ENCODE measurements at places on chromosomes 13 and 19.
A peak's percentile ranks its signal among the peaks of the same experiment; 100 is the strongest.

GRCh38 chr13:71546881-71547280 lies 320.1 kb downstream of the DACH1 start:
- DNase-seq: no peak

DNA sequence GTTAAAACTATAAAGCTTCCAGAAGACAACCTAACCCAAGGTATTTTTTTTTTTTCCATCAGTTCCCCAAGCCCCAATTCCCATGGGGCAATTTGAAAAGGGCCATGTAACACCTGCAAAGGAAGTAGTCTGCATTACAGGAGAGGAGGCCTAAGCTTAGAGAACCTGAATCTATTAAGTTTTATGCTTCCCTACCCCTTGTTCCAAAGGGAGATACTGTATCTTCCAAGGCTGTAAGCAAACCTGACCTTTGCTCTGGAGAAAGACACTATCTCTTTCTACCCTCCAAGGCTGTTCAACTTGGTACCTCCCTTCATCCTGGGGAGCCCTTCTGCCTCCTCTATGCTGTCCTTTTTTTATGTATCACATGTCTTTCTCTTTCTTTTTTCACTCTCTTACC lies 15.0 kb downstream of the KATNAL1 start:
- no peak for DNase-seq

- no peak for DNase-seq
Observed at GRCh38 chr13:41833831-41834230, 127.1 kb downstream of the VWA8 start.

- DNase-seq: no peak
Observed at GRCh38 chr19:58091251-58091995, 6.6 kb downstream of the ZSCAN18 start.

DNA sequence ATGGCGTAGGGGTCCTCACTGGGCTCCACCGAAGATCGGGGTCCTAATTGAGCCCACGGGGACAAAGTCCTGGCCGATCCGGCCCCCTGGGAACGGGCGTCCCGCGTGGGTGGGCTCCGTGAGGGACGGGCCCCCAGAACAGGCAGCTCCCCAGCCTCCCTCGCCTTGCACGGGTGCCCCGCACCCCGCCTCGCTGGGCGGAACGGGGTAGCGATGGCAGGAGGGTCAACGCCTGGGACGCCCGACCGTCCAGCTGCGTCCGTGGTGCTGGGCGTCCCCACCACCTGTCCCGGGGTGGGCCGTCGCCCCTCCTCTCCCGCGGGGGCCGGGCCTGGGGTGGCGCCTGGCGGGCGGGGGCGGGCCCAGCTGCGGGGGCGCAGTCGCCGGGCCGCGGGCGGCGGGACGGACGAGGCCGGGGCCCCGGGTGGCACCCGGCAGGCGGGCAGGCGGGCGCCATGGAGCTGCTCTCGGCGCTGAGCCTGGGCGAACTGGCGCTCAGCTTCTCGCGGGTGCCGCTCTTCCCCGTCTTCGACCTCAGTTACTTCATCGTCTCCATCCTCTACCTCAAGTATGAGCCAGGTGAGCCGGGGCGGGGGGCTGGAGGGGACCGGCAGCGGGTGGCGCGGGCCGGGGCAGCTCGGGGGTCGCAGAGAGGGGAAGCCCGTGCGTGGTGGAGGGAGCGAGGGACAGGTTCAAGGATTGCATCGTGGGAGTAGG lies at the start of gene TMEM38A:
TMEM38A (plus strand) TSS at position 377 of the 717 bp plus-strand sequence; CDS start at position 456, 79 bp downstream.
- DNase-seq: peak; percentile 44

DNA sequence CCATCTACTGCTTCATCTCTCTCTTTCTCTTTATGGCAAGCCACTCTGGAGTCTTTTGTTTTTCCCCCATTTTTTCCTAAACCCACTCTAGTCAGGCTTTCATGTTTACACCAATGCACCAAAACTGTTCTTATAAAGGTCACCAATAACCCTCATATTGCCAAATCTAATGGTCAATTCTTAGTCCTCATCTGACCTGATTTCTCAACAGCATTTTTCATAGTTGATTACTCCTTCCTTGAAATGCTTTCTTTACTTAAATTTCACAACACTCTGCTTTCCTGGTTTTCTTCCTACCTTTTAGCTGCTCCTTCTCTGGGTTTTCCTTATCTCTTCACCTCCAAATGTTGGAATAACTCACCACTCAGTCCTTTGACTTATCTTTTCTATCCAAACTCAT lies 47.9 kb downstream of the MICU2 start:
- no peak for DNase-seq

DNA sequence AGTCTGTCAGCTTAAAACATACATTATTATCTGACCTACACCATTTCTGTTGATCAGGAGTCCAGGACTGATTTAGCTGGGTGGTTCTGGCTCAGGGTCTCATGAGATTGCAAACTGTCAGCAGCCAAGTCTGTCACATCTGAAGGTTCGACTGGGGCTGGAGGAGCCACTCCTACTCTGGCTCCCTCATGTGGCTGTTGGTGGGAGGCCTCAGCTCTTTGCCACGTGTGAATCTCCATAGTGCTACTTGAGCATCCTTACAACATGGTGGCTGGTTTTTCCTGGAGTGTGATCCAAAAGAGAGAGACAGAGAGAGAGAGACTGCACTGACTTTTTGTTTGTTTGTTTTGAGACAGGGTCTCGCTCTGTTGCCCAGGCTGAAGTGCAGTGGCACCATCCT lies 63.6 kb upstream of the NFIC start:
- no peak for DNase-seq

DNA sequence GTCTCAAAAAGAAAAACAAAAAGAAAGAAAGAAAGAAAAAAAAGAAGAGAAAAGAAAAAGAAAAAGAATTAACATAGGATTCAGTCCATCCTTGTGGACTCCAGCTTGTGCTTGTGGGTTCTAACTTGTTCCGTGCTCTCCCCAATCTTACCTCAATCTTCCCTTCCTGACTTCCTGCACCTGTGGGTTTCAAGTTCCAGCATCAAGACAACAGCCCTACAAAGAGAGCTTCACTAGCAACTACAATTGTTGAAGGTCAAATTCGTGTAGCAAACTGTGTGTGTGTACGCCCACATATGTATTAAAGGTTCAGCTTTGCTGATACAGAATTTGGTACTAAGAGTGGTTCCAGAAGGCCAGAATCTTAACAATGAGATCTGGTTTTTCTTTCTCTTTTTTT lies 25.3 kb downstream of the FXYD5 start:
- DNase-seq: no peak

- DNase-seq: no peak
Observed at GRCh38 chr13:99905814-99906213, 65.8 kb downstream of the ZIC5 start.

- peak; percentile 57 for DNase-seq
Observed at GRCh38 chr13:110319774-110320509, 12.9 kb downstream of the COL4A2 start.

DNA sequence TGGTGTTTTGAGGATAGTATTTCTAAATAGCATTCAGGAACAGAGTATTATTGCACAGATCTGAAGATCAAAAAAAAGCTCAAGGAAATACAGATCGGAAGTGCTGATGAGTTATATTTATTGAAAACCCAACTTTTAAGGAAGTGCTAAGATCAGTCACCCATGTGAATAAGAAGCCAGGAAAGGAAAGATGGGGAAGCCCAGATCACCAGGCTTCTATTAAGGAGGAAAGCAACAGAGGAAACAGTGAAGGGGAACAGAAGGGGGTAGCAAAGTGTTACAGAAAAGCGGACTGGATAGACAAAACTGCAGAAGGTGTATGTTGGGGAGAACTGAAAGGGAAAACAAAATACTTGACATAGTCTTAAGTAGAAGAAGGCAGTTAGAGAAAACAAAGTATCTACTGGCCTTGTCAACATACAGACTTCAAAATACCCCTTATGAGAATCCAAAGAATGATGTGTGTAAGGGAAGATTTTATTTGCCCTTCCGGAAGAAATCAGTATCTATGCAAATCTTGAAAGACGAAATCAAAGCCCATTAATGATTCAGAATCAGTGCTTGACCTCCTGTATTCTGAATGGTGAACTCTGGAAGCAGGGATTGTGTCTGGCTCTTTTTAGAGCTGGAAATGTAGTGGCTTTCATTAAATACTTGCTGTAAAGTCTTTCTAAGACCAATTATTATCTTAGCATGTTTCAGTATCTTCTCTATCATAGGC lies 12.1 kb downstream of the UFM1 start:
- DNase-seq: peak; percentile 79

- DNase-seq: no peak
Observed at GRCh38 chr13:93307136-93307535, 80.5 kb downstream of the GPC6 start.

DNA sequence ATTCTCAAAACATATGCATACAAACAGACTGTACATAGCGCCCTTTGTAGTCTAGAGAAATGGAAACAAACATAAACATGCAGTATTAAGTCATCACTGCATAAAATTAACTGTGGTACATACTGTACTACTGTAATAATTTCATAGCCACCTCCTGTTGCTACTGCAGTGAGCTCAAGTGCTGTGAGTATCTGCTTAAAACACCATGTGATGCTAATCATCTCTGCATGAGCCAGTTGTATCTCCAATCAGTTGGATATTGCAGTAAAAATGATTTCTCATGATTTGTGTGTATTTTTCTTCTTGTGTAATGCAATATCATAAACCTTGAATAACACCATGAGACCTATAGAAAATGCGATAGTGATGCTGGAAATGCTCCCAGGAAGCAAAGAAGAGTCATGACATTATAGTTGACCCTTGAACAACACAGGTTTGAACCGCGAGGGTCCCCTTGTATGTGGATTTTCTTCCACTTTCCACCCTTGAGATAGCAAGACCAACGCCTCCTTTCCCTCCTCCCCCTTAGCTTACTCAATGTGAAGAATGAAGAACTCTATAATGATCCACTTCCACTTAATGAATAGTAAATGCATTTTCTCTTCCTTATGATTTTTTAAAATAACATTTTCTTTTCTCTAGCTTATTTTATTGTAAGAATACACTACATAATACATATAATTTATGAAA lies 4.1 kb downstream of the TNFSF13B start:
- peak; percentile 38 for DNase-seq

- DNase-seq: peak; percentile 56
Observed at GRCh38 chr19:17209126-17210036, 5.8 kb upstream of the USE1 start.

- DNase-seq: no peak
Observed at GRCh38 chr19:1739960-1740629, 13.2 kb upstream of the ONECUT3 start.

- DNase-seq: no peak
Observed at GRCh38 chr19:51971624-51972023, 15.0 kb downstream of the ZNF350 start.

DNA sequence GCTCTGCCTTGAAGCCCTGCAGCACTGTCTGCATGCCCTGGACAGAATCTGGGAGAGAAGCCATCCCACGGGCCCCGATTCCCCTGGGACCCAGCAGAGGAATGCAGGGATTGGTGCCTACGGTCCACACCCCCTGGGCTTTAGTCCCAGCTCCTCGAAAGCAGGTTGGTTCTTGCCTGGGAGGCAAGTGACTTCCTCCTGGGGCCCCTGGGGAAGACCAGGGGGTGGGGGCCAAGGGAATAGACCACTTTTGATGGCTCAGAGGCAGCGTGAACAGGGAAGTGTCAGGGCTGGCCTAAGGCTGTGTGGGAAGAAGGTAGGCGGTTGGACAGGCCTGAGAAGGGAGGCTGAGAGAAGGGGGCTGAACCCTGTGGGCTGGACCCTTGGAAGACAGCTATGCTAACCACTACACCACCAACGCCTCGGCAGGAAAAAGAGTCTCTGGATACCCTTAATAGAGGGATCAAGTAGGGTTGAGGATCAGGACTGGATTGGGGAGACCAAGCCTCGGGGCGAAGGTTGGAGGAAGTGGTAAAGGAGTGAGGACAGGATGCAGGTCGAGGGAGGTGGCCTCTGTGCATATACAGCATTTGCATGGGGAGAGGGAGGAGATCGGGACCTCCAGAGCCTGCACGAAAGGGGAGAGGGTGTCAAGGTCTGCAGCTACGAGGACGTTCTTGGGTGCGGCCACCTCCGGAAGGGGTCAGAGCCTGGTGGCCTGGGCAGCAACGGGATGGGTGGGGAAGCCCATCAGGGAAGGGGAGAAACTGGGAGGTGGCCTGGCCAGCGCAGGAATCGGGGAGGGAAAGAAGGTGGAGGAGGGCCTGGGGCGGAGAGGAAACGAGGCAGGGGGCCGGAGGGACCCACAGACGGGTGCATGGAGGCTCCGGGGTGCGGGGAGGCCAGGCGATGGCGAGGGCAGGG lies 709 bp downstream of the DPP9 start:
- peak; percentile 58 for DNase-seq

DNA sequence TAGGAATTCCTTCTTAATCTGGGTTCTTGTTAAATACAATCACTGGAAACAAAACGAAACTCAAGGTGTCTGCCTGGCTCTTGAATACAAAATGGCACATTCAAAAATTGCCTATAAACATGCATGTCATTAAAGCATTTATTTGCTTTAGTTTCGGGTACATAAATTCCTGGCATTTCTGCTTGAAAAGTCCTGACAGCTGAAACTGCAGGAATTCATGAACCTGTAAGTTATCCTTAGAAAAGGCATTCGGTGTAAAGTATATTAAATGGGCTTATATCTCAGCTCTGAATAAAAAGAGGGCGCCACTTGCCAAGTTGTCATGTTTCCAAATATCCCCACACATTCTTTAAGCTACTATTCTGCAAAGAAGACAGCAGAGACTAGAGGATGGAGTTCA lies 32.9 kb downstream of the RXFP2 start:
- DNase-seq: no peak

GRCh38 chr13:112622375-112622774 lies 34.4 kb upstream of the TUBGCP3 start:
- no peak for DNase-seq
